ENCODE measurements at places on chromosomes 7 and 10.

DNA sequence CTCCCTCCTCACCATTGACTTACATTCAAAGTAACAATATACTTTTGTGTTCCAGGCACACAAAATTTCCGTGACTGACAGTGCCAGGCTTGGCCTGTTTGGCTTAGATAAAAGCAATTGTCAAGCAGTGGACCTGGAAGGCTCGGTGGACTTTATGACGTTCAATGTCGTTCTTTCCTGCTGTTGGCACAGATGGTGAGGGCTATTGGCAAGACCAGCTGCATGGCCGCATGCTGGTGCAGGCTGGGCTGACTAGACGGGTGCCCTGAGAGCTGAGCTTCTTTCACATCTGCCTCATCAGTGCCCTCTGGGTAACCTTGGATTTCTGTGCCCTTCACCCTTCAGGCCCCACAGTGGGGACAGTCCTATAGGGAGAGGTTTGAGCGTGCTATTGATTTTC is 45.2 kb downstream of the WIPF3 start:
- no peak for DNase-seq

GRCh38 chr10:110764793-110765512 is 106.8 kb upstream of the PDCD4 start:
- DNase-seq: no peak

- no peak for DNase-seq
Observed at GRCh38 chr10:27724287-27724686, 21.3 kb downstream of the MKX start.

DNA sequence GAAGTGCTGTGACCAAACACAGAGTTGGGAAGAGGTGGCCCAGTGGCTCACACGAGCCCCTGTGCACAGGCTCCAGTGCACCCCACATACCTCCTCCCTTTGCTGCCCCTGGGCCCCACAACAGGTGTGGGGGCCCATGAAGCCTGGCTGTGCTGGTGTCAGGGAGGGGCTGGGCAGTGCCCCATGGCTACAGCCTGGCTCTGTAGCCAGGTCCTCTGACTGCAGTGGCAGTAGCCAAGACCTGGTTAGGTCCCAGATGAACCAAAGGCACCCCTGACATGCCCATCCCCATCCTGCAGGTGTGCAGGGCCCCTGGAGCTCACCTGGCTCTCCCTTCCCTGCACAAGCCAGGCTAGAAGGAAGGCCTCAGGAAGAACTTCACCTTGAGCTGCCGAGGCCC is 176.3 kb downstream of the GRID1 start:
- DNase-seq: no peak

GRCh38 chr7:50336894-50337703 is 32.6 kb downstream of the IKZF1 start:
- DNase-seq: no peak

- DNase-seq: no peak
Observed at GRCh38 chr7:66910789-66911188, 10.2 kb upstream of the TMEM248 start.

DNA sequence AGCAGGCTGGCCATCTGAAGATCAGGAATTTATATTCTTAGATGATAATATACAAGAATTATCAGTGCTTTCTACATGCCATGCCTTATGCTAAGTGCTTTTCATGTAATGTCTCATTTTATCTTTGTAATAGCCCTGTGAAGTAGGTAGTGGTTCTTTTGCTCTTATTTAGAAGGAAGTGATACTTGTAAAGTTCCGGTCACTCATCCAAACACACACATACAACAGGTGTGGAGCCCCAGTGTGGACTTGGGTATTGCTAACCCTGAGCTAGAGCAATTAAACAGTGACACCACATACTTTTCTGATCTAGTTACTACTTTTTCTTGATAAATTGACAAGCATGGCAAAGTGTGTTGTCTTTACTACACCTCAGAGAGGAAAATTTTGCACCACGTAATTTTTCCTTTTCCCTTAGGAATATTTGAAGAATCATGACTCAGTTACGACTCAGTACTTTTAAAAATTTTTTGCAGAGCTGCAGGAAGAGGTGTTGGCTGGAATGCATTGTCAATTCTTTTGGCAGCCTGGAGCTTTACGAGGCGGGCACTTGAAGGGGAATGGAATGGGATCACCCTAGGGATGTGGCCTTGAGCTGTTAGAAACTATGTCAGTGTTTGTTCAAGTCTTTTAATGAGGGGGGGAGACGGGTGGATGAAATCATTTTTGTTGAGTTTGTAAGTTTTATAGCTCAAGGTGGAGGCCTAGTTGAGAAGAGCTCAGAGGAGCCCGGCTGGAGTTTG is 212.5 kb upstream of the CELF2 start:
- no peak for DNase-seq

DNA sequence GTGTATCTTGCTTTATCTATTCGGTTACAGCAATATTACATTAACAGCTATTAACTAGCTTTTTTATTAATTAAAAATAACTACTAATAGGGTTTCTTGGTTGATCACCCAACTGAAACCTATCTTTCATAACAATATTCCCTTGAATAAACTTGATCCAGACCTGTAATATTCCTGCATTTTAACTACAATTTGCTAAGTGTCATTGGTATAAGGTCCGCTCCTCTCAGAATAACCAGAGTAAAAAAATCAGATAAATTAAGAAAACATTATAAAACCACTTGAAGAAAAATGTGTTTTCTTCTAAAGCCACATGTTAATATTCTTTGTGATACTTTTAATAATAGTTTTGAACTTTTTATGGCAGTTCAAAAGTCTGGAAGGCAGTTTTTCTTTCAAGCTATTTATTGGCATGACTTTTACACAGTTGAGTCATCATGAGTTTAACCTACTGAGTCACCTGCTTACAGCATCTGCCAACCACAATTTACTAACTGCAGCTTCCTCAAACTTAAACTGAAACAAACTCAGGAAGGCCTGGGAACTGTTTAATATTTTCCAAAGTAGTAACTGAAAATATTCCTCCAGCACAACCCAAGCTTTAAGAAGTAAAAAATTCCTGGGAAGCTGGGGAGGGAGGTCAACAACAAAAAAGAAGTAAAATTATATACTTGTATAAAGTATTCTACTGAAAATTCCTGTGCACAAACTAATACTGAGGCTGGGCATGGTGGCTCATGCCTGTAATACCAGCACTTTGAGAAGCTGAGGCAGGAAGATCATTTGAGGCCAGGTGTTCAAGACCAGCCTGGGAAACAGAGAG is 103.2 kb downstream of the NRBF2 start:
- DNase-seq: no peak

GRCh38 chr10:24465124-24465874 is 256.4 kb downstream of the KIAA1217 start:
- DNase-seq: no peak

DNA sequence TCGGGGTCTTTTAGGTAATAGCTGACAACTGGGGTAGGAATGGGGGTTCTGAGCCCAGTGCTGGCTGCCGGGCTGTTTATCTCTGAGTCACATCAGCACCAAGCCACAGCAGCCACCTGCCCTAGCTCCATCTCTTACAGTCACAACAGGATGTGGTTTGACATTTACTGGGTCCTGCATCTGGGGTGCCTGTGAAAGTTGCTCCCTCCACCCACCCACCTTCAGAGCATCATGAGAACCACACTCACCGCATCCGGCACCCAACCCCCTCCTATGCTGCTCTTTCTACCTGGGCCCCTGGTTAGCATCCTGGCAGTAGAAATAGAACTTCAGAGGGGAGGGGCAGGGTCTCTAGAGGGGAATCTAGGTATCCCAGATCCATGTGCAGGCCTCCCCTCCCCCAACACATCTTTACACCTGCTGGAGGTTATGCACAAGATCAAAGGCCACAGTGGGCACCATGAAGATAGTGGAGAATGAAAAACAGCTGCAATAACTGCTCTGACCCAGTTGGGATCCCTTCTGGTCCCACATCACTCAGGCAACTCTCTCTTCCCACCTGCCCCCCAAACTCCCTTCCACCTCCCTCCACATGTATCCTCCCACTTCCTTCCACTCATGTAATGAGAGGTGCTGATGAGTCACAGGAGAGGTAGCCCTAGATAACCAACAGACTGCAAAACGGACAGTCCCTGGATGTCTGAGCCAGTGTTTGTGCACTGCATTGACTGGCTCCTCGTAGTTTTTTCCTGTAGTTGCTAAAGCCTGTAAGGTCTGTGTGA is 38.2 kb downstream of the PRSS2 start:
- DNase-seq: peak; percentile 93

DNA sequence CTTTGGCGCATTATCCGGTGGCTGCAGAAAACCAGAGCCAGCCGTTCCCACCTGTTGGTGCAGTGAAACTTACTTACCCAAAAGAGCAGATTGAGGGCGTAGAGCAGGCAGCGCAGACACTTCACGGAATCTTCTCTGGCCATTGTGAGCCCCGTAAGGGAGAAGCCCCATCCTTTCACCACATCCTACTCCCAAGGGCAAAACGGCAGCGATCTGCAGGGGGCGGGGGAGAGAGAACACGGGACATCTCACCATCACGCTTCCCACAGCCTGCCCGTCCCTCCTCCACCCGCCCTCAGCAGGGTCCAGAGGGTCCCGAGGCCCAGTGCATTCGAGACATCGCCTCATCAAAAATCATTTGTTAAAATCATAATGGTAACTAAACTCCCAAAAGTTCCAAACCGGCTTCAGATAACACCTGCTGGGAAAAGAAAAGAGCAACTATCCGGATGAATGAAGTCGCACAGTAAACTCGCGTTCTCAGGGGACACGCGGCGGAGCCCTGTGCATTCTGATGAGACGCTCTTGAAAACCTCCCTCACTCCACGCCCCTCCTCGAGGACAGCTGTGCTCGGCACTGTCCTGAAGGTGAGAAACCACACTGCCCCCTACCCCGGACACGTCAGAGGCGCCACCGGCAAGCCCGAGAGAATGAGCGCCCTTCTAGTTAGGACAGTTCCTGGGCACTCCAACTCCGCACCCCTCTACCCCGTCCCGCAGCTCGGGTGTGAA is 1.2 kb downstream of the TSPAN12 start:
- DNase-seq: peak; percentile 13

DNA sequence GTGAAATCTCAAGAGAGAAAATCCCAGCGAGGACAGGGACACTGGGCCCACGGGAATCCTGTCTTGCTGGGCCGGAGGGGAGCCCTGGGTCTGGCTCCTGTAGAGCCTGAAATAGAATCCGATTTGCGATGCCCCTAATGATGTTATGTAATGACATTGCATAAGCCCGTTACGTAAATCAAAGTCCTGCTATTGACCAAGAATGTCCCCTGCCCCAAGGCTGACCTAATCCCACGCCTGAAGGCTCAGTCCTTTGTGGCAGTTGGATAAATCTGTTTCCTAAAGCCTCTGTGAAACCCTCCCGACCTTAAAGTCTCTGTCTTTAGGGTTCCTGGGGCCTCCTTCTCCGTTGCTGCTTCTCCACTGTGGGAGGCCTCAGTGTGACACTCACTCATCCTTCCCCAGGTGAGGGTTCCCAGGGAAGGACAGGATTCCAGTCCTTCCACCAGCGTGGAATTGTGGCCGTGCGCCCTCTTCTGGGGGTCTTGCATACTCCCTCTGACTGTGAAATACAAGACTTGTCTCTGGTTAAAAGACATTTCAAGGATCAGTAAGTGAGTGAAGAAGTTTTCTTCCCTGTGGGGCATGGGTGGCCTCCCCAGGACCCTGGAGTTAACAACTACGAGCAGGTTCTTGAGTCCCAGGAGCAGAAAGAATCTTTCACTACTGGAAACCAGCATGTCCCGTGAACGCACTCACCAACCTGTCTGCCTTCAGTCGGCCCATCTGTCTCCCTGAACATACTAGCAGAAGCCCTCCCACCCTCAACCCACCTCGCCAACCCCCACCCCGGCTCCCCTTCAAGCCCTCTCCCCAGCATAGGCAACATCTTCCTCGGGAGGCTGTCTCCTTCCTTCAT is 19.8 kb downstream of the ZNF467 start:
- no peak for DNase-seq

GRCh38 chr7:88310956-88311674 is 4.4 kb upstream of the STEAP4 start:
- DNase-seq: no peak

GRCh38 chr7:91837397-91838070 is 43.0 kb downstream of the MTERF1 start:
- DNase-seq: no peak

- DNase-seq: no peak
Observed at GRCh38 chr10:74937266-74937856, 111.0 kb downstream of the KAT6B start.

- no peak for DNase-seq
Observed at GRCh38 chr7:103348452-103348851, 1.0 kb downstream of the PSMC2 start.

- DNase-seq: no peak
Observed at GRCh38 chr7:124205526-124205925, 172.7 kb upstream of the TMEM229A start.

GRCh38 chr7:148303295-148304082 is 287.1 kb upstream of the C7orf33 start:
- DNase-seq: no peak

DNA sequence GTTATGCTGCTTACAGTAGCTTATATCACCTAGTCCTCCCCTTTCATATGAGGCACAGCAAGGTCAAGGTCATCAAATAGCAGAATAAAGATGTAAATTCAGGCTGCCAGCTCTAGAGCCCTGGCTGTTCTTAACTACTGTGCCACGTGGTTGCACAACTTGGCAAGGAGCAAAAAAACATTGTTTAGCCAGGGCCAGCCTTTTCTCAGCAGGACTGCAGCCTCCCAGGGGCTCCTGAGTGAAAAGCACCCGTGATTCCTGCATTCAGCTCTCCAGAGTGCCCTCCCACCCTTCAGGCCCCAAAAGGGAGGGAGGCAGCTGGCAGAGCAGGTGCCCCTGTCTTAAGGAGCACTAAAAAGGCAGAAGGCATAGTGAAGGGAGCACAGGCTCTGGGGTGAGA is 31.8 kb upstream of the TM9SF3 start:
- DNase-seq: no peak

- no peak for DNase-seq
Observed at GRCh38 chr7:118708741-118709140, 484.2 kb downstream of the ANKRD7 start.

- no peak for DNase-seq
Observed at GRCh38 chr10:63584725-63585035, 63.5 kb downstream of the REEP3 start.

- no peak for DNase-seq
Observed at GRCh38 chr7:30750683-30751650, 968 bp upstream of the INMT start.

DNA sequence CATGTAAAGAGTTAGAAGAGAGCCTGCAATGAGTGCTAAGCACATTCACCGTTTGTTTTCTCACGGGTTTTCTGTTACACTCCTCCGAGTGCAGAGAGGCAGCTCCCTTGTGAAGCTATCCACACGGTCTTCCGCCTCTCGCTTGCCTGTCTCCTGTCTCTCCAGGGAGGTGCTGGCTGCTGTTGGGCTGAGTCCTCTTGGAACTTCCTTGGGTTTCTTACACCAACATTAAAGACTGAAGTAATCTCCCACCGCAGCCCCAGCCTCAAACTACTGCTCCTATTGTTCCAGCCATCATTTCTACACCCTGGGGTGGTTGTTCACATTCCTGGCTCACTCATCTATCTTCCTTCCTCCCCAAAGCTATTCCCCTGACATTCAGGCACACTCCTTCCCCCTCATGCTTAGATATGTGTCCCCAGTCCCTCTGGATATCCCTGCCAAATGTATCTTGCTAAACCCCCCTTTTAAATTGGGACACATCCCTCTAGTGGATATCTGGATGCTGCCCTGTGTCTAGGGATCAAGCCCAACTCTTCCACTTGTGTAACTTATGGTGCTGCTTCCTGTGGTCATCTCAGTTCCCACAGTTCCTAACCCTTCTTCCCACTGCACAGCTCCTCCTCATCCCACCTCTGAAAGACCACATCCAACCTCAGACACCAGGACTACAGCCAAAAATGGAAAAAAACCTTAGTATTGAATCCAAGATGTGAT is 14.1 kb downstream of the ESYT2 start:
- no peak for DNase-seq

GRCh38 chr7:29864656-29865055 is 58.3 kb downstream of the WIPF3 start:
- no peak for DNase-seq
